H9 (cell line): ENCODE measurements at places on chromosomes 11 and 22. TPM values are rescaled to one million over a fixed set of nuclear protein-coding genes. Genes with fewer than 3 reads are reported as not detected.

- DNase-seq: no peak
Measured at GRCh38 chr11:73160005-73160760, 18.1 kb upstream of the FCHSD2 start.

DNA sequence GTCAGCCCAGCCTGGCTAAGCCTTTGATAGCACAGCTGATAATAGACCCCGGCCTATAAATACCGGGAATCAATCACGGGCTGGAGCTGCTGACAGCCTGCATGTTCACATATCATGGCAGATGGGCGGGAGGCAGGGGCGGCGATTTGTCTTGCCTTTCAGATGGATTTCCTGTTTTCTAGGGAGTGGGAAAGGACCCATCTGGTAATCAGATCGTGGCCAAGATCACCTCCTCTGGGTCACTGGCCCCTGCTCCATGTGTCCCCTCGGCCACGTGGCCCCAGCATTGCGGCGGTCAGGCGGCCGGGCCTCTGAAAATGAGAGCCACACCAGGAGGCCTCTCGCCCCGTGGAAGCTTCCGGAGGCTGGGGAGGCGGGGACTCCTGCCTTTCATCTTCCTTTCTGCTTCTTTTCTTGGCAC lies 36.6 kb downstream of the SMIM38 start:
- DNase-seq: no peak

- DNase-seq: no peak
Measured at GRCh38 chr11:46725338-46726205, 6.6 kb downstream of the F2 start.

DNA sequence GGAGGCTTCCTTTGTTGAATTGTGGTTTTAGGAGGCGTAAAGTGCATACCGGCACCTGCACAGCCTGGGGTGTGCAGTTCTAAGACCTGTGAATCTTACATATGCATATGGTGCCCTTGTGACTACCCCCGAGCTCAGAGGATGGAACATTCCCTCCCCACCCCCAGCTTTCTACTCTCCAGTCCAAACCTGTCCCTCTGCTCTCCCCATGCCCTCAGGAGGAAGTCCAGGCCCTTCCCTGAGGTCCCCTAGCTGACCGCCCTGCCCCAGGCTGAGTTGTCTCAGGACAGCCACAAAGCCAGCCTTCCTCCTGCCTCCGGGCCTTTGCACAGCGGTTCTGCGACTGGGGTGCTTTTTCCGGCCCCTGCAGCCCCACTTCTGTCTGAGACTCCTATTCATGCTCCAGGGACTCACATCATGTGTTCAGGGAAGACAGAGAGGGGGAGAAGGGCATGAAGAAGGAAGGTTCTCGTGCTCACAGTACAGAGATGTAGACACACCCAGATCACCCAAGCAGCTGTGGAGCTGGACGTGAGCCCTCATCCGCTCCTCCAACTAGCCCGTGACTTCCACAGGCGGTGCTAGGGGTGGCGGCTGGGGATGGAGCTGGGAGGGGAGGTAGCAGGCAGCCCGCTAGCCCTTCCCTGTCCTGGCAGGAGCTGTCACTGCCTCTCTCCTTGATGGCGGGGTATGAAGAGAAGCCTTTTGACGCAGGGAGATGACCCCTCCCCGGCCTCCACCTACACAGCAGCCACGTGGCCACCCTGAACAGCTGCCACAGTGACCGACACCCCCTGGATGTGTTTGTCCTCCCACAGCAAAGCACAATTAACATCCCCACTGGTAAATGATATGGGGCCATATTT lies 50.8 kb downstream of the FLRT1 start:
- DNase-seq: no peak

GRCh38 chr11:18012122-18012905 lies 533 bp downstream of the SERGEF start:
- DNase-seq: peak; percentile 57

- DNase-seq: peak; percentile 88
Measured at GRCh38 chr22:37457093-37457893, 28.9 kb downstream of the MFNG start.

DNA sequence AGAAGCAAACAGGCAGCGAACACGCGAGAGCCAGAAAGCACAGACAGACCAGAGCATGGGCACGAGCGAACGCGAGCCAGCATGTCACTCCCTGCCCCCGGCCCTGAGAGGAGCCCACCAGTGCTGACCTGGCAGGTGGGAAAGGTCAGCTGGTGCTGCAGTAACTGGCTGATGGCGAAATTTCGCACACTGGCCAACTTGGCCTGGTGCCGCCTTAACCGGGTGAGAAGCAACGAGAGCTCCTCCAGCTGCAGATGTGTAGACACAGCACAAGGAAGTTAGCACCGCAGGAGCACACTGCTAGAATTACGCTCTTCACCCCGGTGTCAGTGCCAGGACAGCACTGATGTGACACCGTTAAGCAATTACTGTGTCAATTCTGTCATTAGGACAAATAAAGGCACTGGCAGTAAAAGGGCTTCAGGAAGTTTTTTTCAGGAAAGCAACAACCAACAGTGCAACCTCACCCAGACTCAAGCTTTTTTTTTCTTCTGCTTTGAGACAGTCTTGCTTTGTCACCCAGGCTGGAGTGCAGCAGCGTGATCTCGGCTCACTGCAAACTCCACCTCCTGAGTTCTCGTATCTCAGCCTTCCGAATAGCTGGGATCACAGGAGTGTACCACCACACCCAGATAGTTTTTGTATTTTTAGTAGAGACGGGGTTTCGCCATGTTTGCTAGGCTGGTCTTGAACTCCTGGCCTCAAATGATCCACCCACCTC lies 76.8 kb downstream of the C11orf58 start:
- DNase-seq: no peak

- DNase-seq: no peak
Measured at GRCh38 chr11:102920118-102920684, 35.3 kb downstream of the MMP13 start.

DNA sequence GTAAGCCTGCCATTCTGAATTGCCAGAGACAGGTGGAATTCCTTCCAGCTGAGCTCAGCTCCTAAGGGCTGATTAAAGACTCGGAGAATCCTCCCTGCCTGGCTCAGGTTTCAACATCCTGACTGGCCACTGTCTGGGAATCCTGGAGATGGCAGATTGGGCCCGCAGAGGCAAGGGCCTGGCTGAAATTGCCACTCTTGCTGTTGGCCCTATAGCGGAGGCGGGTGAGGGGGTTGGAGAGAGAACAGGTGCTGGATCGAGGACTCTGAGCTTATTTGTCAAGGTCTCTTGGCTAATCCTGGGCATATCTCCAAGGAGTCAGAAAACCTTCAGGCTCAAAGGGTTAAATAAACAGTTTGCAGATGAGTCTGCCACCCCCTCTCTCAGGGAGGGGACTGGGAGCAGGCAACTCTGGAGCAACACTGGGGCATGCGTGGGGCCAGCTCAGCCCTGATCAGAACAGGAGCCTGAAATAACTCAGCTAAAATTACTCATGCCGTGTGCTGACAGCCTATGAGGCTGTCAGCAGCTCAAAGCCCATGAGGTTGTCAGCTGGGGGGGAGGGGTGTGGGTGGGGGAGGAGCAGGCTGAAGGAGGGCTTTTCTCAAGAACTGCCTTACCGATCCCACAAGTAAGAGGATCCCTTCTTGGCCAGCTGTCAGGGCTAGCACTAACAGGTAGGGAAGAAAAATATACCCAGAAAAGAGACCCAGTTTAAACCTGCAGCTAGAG lies 14.7 kb upstream of the MFRP start:
- peak; percentile 82 for DNase-seq

DNA sequence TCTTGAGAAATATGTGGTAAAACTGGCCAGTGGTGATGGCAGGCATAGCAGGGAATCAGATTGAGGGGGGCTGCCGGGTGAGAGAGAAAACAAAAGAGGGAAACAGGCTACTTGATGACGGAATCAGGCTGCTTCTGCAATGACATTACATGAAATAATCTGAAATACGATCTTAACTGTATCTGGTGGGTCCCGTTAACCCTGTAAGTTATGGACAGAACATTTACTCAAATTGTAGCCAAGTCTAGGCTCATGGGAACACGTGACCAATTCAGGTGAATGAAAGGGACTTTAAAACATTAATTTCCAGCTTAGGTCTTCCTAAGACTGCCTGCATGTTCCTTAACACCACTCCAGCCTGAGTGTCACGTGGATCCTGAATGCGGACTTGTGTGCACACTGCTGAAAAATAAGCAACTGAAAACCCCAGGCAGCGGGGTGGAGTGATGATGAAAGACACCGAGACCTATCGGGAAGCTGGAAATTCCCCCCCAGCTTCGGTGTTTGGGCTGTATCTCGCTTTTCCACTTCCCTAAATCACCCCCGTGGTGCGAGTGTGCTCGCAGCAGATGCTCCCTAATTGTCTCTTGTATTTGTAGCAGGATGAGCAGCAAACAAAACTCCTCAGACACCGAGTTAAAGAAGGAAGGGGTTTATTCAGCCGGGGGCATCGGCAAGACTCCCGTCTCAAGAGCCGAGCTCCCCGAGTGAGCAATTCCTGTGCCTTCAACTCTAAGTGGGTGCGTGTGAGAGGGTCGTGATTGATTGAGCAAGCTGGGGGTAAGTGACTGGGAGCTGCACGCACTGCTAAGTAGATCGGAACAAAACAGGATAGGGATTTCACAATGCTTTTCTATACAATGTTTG lies 145.0 kb upstream of the GRK3 start:
- no peak for DNase-seq

DNA sequence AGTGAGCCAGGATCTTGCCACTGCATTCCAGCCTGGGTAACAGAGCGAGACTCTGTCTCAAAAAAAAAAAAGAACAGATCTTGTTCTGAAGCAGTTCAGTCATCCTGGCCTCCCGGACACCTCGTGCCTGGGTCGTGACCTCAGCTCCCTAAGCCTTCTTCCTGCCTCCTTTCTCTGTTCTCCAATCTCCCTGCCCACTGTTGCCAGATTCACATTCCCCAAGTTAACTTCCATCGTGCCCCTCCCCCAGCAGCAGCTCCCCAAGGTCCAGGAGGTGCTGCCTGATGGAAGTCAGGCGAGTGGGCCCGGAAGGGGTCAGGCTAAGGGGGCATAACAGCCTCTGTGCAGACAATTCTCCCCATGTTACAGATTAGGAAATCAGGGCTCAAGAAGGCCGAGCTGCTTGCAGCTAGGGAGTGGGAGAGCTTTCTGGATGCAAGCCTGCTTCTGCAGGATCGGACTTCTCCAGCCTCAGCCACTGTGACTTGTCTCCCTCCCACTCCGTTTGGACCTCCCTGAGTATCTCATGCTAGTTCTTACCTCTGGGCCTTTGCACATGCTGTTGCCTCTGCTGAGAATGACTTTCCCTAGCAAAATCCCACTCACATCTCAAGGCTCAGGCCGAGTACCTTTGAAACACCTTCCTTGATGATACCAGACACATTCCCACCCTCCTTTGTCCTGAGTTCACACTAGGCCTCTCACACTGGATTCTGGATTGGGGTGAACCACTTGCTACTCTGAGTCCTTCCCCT lies 14.3 kb upstream of the TMEM184B start:
- DNase-seq: no peak

- DNase-seq: no peak
Measured at GRCh38 chr22:43202326-43202725, 15.4 kb upstream of the TTLL12 start.

DNA sequence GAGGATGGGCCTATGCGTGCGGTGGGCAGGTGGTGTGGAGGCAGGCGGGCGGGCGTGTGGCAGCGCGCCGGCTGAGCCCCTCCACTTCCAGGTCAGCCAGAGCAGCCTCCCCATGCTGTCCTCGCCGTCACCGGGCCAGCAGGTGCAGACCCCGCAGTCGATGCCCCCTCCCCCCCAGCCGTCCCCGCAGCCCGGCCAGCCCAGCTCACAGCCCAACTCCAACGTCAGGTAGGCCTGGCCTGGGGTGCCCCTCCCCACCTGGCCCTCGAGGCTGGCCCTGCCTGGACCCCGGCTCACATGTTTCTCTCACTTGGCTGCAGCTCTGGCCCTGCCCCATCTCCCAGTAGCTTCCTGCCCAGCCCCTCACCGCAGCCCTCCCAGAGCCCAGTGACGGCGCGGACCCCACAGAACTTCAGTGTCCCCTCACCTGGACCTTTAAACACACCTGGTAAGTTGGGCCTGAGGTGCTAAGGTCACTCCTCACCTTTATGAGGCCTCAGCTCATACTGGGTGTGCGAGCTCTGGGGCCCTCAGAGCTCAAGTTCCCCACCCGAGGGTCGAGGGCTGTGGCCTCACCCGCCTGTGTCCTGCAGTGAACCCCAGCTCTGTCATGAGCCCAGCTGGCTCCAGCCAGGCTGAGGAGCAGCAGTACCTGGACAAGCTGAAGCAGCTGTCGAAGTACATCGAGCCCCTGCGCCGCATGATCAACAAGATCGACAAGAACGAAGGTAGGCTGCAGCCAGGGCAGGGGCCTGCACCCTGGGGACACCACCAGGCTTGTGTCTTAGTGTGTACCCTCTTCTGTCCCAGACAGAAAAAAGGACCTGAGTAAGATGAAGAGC lies 75.3 kb downstream of the MED15 start:
- peak; percentile 26 for DNase-seq

- DNase-seq: no peak
Measured at GRCh38 chr11:31640611-31641010, 131.0 kb downstream of the ELP4 start.

- DNase-seq: no peak
Measured at GRCh38 chr11:119802670-119803069, 73.7 kb upstream of the NECTIN1 start.

ARHGAP32 gene
- total RNA-seq: 21.0 and 22.0 TPM in 2 replicates

YPEL1 gene
- total RNA-seq: 5.4 and 8.1 TPM in 2 replicates

FZD4 gene
- total RNA-seq: 3.9 and 4.5 TPM in 2 replicates

NXPE2 gene
- total RNA-seq: 0.11 TPM in 1 of 2 replicates, not detected in the other

TST gene
- 31.2 and 31.9 TPM in 2 replicates for total RNA-seq

TPBGL gene
- total RNA-seq: 0.61 and 0.64 TPM in 2 replicates

IGLL1 gene
- total RNA-seq: not detected in 2 replicates
